ENCODE measurements at places on chromosomes 16 and 17. TPM values are rescaled to one million over a fixed set of nuclear protein-coding genes. Genes with fewer than 3 reads are reported as not detected.

Gene SNTB2
- 28.2 TPM for total RNA-seq

Gene TEKT1
- total RNA-seq: 2.4 TPM

Gene CEMP1
- 3.3 TPM for total RNA-seq

Gene FOXJ1
- 0.55 TPM for total RNA-seq

DNA sequence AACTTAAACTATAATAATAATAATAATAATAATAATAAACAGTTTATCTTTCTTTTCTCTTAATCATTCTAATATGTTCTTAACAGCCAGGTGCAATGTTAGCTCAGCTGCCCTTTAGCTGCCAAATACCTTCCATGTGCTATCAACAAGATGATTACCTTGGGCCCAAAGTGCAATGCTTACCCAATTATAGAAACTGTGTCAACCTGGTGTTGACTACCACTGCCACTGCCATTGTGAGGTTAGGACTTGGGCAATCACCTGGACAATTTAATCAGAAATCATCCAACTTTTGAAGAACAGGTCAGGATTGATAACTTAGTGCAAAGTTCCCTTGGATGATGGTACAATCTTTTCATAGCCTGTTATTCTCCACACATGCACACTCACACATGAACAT lies 371.8 kb upstream of the SALL1 start:
- H3K36me3 ChIP-seq: no peaks in the 10 kb centered on the region
- DNase-seq: no peak
- H3K27me3 ChIP-seq: no peaks in the 10 kb centered on the region
- H3K27ac ChIP-seq: no peak overlapping the region
- H3K4me1 ChIP-seq: no peaks in the 10 kb centered on the region

DNA sequence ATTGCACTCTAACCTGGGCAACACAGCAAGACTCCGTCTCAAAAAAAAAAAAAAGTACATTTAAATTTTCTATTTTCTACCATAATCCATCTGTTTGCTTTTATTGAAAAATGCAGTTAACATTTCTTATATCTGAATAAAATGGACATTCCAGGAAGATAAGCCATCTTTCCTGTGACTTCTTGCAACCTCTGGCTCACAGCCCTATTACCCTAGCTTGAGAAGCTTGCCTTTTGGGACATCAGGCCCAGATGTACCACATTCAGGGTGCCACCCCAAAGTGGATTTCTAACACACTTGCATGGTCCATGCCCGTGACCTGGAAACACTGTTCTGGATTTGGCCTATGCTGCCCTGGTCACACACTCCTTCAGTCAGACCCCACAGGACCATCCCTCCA lies 30.1 kb upstream of the DDX52 start:
- no peak overlapping the region for H3K4me3 ChIP-seq
- H3K27ac ChIP-seq: no peak overlapping the region
- H3K36me3 ChIP-seq: no peaks in the 10 kb centered on the region
- no peak for DNase-seq
- no peaks in the 10 kb centered on the region for H3K4me1 ChIP-seq

DNA sequence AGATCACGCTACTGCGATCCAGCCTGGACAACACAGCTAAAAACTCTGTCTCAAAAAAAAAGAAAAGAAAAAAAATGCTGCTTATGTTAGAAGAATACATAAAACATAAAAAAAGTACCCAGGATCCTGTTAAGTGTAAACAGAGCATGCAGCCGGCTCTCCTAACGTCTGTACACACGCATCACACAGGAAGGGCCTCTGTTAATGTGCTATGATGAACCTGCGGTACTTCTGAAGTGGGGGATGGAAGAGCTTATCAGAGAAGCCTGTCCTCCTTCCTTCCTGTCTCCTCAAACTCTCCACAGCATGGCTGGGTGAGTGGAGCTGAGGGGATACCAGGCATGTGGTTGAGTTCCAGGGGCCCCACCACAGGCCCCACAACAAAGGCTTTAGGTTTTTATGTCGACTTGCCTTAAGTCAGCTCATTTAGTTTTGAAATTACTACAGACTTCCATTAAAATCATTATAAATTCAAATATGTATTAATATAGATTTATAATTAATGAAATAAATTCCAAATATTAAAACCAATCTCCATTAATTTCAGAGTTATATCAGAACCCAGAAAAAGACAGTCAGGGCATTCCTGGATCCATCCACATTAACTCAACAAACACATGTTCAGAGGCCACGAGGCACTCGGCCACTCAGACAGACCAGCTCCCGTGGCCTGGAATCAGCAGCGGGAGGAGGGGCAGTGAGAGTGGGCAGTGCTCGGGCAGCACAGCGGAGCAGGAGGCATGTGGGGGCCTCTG lies 11.7 kb downstream of the CCDC57 start:
- no peak overlapping the region for H3K27ac ChIP-seq
- H3K27me3 ChIP-seq: no peaks in the 10 kb centered on the region
- no peak overlapping the region for H3K4me3 ChIP-seq
- no peaks in the 10 kb centered on the region for H3K36me3 ChIP-seq
- no peaks in the 10 kb centered on the region for H3K4me1 ChIP-seq

GRCh38 chr16:89290887-89291286 lies 73.4 kb downstream of the ZNF778 start:
- no peaks in the 10 kb centered on the region for H3K4me1 ChIP-seq
- no peaks in the 10 kb centered on the region for H3K36me3 ChIP-seq
- H3K4me3 ChIP-seq: no peak overlapping the region
- no peak for DNase-seq
- H3K27ac ChIP-seq: no peak overlapping the region

DNA sequence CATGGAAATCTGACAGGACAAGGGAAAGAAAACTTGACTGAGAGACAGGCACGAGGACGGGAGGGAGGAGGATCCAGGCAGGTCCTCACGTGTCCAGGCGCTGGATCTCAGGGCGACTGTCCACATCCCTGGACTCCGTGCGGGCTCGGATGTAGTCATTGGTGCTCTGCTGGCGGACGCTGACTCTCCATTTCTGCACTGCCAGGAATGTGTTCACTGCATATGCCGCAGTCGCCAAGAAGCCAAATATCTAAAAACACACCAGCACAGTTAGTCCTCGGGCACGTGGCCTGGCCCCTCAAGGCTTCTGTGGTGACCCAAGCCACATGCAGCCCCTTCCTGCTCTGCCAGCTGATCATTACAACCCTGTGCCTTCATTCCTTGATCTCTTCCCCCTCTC lies 17.5 kb downstream of the CMTM3 start:
- H3K4me3 ChIP-seq: no peak overlapping the region
- H3K27me3 ChIP-seq: no peaks in the 10 kb centered on the region
- peaks cover 5% of the 10 kb centered on the region for H3K4me1 ChIP-seq
- no peak for DNase-seq
